Activated CD8-positive, alpha-beta memory T cell treated with anti-CD3 and anti-CD28 coated beads, Interleukin-2, amount 50 U/mL, for 4 hours (primary cell): ENCODE measurements at places on chromosomes 2 and 18.

GRCh38 chr2:96804986-96805385 lies 11.1 kb upstream of the CNNM3 start:
- no peak for DNase-seq

- no peak for DNase-seq
Observed at GRCh38 chr2:122009561-122009960, 254.1 kb downstream of the TSN start.

GRCh38 chr18:64659196-64659595 lies 510.3 kb upstream of the LINC00305 start:
- DNase-seq = no peak

DNA sequence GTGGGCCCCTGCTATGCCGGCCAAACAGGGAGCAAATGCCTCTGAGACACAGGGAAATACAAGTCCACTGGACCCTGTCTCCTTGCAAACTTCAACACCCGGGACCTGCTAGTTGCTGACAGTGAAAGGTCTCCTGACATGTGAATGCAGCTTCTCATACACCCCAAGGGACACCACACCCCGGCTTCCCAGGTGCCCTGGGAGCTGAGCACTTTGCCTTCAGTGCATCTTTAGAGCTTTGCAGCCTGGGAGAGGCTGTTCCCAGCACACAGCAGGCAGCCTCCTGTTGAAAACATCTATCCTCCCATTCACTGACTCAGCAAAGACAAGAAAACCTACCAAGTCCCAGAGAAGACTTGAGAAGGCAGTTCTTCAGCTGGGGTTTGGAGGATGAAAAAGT lies 143.4 kb downstream of the COL6A3 start:
- DNase-seq = no peak

DNA sequence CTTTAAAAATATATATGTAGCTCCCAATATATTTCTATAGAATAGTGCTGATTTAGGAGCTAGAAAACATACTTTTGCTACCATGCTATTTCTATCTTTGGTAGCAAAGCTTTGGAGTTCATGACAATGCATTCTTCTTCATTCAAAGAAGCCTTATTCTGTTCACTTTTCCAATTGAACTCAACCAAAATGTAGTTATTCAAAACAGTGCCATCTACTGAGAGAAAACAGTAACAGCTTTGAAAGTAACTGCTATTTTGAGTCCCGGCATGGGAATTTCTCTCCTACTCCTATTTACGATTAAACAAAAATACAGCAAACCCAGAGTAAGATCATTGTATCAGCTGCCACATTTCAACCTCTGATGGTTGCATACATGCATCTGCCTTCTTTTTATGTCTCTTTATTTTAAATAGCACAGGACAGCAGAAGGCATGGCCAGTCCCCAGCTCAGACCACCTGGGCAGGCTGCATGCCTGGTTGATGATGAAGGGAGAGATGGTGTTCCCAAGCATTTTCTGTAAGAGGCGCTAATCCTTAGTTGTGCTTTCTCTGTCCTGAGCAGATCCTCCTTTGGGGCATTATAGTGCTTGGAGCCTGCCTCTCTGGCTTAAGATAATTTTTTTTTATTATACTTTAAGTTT lies 69.7 kb upstream of the SULT1C3 start:
- no peak for DNase-seq

DNA sequence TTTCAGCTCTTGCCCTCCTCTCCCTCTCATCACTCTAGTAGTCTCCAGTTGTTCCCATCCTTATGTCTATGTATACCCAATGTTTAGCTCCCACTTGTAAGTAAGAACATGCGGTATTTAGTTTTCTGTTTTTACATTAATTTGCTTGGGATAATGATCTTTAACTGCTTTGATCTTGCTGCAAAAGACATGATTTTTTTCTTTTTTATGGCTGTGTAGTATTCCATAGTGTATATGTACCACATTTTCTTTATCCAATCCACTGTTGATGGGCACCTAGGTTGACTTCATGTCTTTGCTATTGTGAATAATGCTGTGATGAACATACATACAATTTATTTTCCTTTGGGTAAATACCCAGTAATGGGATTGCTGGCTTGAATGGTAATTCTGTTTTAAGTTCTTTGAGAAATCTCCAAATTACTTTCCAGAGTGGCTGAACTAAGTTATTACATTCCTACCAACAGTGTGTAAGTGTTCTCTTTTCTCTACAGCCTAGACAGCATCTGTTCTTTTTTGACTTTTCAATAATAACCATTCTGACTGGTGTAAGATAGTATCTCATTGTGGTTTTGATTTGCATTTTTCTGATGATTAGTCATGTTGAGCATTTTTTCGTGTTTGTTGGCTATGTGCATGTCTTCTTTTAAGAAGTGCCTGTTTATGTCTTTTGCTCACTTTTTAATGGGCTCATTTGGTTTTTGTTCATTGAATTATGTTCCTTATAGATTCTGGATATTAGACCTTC lies 179.6 kb upstream of the SLC39A10 start:
- DNase-seq = no peak

- no peak for DNase-seq
Observed at GRCh38 chr2:218245214-218245613, 15.6 kb upstream of the GPBAR1 start.

GRCh38 chr2:77161009-77161408 lies 361.2 kb downstream of the LRRTM4 start:
- no peak for DNase-seq

DNA sequence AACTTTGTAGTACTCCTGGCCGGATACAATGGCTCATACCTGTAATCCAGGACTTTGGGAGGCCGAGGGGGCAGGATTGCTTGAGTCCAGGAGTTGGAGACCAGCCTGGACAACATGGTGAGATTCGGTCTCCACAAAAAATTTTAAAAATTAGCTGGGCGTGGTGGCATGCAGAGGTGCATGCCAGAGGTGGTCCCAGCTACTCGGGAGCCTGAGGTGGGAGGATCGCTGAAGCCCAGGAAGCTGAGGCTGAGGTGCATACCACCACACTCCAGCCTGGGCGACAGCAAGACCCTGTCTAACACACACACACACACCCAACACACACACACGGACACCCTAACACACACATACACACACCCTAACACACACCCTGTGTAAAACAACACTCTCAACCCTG lies 55.6 kb downstream of the HDAC4 start:
- no peak for DNase-seq

GRCh38 chr2:70613521-70613920 lies 59.9 kb upstream of the TGFA start:
- DNase-seq = no peak

DNA sequence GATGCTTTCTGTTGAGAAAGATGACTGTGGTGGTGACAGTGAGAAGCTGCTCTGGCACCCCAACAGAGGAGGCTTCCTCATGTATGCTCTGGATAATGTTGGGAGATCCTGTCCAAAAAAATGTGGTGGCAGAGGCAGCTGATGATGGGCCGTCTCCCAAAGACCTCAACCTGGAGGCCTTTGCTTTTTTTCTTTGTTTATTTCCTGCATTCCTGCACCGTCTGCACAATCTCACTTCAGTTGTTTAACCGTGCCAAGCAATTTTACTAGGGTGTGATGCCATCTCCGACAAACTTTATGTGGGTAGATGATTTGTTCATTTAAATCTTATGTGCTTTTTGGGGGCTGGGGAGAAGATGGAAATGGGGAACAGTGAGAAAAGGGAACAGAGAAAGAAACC lies 62.2 kb upstream of the IGFBP5 start:
- no peak for DNase-seq

- DNase-seq = no peak
Observed at GRCh38 chr2:239152916-239153305, 247.9 kb downstream of the HDAC4 start.

DNA sequence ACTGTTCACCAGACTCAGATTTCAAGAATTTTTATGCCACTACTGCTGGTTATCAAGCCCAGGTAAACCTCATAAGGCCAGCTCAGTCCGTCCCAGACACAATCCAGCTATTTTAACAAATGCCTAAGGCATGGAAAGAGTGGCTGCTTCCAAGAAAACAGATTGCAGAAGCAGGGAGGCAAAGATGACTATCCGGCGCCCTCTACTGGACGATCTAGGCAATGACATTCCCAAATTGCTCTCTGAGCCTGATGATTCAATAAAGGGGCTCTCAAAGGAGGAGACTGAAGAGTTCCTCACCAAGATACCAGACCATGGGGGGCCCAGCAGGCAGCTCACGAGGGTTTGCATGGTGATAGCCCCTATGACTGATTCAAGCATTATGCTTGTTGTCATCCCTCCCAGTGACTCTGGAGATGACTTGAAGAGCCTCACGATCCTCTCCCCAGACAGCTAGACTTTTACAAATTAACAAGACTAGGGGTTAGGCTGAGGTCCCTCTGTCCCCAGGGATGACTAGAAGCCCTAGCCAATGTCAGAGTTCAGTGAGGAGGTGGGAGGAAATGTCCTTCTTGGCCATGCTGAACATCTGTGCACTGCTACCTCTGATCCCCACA lies 25.0 kb downstream of the SERPINB8 start:
- DNase-seq = peak; percentile 29

DNA sequence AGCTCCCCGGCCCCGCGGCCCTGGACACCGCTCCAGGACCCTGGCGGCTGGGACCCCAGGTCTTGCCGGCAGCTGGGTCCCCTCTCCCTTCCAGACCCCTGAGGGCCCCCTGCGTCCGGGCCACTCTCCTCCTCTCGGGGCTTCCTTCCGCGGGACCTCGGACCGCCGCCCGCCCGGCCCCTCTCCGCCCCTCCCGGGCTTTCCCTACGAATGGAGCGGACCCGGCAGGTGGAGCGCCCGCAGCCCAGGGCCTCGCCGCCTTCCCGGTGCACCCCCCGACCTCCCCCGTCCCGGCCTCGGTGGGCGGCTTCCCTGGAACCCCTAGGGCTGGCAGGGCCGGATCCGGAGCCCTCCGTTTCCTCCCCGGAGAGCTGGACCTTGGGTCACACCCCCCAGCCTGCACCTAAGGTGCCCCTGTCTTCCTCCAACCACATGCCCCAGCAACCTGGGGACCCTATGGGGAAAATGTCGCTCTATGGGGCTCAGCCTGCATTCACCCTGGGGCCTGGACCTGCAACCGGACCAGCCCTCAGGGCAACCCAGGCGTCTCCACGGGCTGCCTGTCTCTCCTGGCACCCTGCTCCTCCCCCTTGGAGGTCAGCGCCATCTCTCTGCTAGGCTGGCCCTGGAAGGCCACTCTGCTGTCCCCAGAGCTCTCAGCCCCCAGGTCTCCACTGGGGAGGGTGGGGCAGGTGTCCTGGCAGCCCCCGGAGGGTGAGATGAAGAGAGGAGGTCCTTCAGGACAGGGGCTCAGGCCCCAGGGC lies 730 bp downstream of the B3GNT7 start:
- no peak for DNase-seq

DNA sequence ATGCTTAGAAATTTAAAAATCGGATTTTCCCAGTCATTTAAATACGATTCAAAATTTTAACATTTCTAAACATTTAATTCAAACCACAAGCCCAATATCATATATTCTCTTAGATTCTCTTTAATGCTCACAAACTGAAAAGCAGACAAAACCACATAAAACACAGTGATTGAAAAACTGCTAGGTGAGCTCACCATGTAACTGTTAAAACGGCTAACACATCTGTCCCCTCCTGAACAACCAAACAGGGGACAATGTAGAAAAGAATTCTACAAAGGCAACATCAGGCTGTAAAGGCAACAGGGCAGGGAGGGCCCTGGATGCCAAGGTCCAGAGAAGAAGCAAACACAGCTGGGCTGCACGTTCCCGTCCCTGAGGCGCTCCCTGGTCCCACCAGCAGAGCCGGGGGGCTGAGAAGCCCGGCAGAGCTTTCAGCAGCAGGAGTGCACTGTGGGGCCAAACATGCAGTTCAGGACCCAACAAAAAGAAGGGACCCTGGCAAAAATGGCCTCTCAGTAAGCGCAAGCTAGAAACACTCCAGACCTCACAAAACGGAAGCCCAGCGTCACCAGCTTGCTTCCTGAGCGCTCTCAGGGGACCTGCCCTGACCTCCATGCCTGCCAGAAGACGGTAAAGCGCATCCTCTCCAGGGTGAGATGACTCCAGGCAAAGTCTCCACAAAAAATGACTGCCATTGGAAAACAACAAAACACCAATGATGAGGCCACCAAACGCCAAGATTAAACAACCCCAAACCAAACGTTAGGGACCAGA lies 40.5 kb downstream of the NDUFA10 start:
- no peak for DNase-seq
